ENCODE measurements at places on chromosomes 6 and 20. TPM values are rescaled to one million over a fixed set of nuclear protein-coding genes. Genes with fewer than 3 reads are reported as not detected.
A peak's percentile ranks its signal among the peaks of the same experiment; 100 is the strongest.

DNA sequence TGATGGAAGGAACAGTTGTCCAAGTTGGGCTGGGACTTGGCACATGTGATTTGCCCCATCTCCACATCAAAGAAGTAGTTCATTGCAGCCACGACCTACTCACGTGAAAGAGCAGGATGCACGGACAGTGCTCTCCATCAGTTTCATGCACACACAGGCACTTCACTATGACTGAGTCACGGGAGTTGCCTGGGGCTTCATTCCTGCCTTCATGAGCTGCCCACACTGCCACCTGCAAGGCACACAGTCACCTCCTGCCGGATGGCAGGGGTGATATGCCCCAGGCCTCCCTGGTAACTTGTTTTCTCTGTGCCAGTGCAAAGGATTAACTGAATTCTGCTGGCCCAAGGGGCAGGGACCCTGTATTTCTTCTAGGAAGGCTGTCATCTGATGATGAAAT is 22.8 kb downstream of the CST5 start:
- no peaks in the 10 kb centered on the region for H3K27me3 ChIP-seq
- no peak overlapping the region for H3K4me3 ChIP-seq
- H3K36me3 ChIP-seq, result no peaks in the 10 kb centered on the region
- H3K4me1 ChIP-seq, result no peaks in the 10 kb centered on the region

GRCh38 chr6:98352348-98352747 is 482.0 kb upstream of the POU3F2 start:
- H3K27me3 ChIP-seq, result no peaks in the 10 kb centered on the region
- no peak overlapping the region for H3K4me3 ChIP-seq
- no peaks in the 10 kb centered on the region for H3K36me3 ChIP-seq
- no peaks in the 10 kb centered on the region for H3K4me1 ChIP-seq
- DNase-seq, result no peak

DNA sequence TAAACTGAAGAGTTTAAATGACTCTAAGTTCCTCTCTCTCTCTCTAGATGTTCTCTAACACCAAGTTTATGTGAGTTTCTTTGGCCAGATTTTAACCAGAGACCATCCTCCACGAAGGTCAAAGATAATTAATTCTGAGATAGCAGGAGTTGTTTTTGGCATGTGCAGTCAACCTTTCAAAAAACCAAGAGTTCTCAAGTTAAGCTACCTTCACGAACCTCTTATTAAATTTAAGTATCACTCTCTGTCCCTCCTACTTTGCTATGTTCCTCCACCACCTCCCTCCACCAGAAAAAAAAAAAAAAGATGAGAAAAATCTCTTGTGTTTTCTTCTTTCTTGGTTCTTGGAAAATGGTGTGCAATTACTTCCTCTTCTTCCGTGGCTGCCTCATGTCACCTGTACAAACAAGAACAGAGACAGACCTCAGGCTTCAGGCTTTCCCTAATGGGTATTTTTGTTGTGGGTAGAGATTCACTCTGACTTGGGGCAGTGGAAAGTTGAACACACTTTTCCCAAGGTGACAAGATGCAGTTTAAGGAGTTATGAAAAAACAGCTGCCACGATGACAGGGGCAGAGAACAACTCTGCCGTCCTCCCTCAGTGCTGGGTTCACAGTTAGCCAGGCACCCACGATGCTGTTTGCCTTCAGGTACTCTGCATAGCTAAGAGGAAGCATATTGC is 64.3 kb downstream of the ADTRP start:
- no peaks in the 10 kb centered on the region for H3K27me3 ChIP-seq
- H3K4me3 ChIP-seq, result no peak overlapping the region
- H3K36me3 ChIP-seq, result no peaks in the 10 kb centered on the region

DNA sequence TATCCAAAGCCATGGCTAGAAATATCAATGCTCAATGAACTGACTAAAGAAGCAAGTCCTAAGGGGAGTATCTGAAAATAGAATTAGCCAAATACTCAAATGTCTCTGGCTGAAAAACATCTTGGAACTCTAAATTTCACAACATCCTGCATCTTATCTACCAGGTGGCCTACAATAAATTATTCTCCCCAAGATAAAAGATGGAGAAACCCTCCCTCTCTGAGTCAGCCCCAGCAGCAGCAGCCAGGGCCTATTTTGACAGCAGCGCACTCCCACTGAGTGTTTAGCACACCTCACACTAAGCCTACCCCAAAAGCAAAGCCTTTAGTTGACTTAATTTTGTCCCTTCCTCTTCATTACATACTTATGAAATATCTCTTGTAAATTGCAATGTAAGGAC is 5.9 kb downstream of the CALHM6 start:
- H3K27ac ChIP-seq, result no peak overlapping the region
- H3K4me1 ChIP-seq, result peaks cover 7% of the 10 kb centered on the region
- no peak for DNase-seq
- no peak overlapping the region for H3K4me3 ChIP-seq
- H3K36me3 ChIP-seq, result no peaks in the 10 kb centered on the region
- H3K27me3 ChIP-seq, result no peaks in the 10 kb centered on the region

GRCh38 chr6:28867086-28867409 is 56.7 kb downstream of the TRIM27 start:
- no peaks in the 10 kb centered on the region for H3K27me3 ChIP-seq
- H3K4me1 ChIP-seq, result no peaks in the 10 kb centered on the region
- H3K4me3 ChIP-seq, result peak overlapping the region; percentile 72
- peak overlapping the region; percentile 82 for H3K27ac ChIP-seq
- no peaks in the 10 kb centered on the region for H3K36me3 ChIP-seq

DNA sequence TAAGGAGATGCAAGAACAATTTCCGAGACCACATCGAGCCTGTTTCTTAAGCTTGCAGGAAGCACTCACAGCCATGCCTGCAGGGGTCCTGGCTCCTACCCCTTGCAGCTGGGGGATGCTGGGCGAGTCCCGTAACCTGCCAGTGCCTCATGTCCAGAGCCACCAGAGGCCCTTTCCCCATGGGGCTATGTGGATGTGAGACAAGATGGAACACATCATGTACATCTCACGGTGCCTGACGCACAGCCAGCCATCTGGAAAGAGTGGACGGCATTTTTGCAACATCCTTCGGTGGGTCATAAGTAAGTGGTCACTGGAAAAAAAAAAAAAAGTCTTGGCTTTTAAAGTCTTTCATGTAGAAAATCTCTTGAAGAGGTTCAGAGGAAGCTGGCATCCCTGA is 72.8 kb downstream of the CDH4 start:
- no peak overlapping the region for H3K4me3 ChIP-seq
- no peak overlapping the region for H3K27ac ChIP-seq
- no peaks in the 10 kb centered on the region for H3K4me1 ChIP-seq
- no peak for DNase-seq

GRCh38 chr20:48682529-48683363 is 145.1 kb downstream of the PREX1 start:
- no peak overlapping the region for H3K4me3 ChIP-seq
- no peaks in the 10 kb centered on the region for H3K4me1 ChIP-seq
- H3K36me3 ChIP-seq, result peaks cover 5% of the 10 kb centered on the region
- peak overlapping the region; percentile 54 for H3K27ac ChIP-seq

GRCh38 chr6:39223061-39223460 is 6.2 kb downstream of the KCNK5 start:
- no peak overlapping the region for H3K4me3 ChIP-seq
- H3K27ac ChIP-seq, result no peak overlapping the region
- H3K27me3 ChIP-seq, result peaks cover under 1% of the 10 kb centered on the region
- H3K36me3 ChIP-seq, result no peaks in the 10 kb centered on the region

GRCh38 chr6:66995669-66996068 is 1288.6 kb upstream of the EYS start:
- no peak for DNase-seq
- H3K27ac ChIP-seq, result no peak overlapping the region
- H3K4me1 ChIP-seq, result no peaks in the 10 kb centered on the region

- H3K27ac ChIP-seq, result no peak overlapping the region
- H3K36me3 ChIP-seq, result no peaks in the 10 kb centered on the region
- no peak overlapping the region for H3K4me3 ChIP-seq
- DNase-seq, result no peak
Measured at GRCh38 chr6:147674794-147675193, 166.3 kb downstream of the SAMD5 start.

- no peaks in the 10 kb centered on the region for H3K4me1 ChIP-seq
- H3K27ac ChIP-seq, result no peak overlapping the region
- no peak overlapping the region for H3K4me3 ChIP-seq
Measured at GRCh38 chr6:146670161-146670560, 71.4 kb downstream of the ADGB start.

DNA sequence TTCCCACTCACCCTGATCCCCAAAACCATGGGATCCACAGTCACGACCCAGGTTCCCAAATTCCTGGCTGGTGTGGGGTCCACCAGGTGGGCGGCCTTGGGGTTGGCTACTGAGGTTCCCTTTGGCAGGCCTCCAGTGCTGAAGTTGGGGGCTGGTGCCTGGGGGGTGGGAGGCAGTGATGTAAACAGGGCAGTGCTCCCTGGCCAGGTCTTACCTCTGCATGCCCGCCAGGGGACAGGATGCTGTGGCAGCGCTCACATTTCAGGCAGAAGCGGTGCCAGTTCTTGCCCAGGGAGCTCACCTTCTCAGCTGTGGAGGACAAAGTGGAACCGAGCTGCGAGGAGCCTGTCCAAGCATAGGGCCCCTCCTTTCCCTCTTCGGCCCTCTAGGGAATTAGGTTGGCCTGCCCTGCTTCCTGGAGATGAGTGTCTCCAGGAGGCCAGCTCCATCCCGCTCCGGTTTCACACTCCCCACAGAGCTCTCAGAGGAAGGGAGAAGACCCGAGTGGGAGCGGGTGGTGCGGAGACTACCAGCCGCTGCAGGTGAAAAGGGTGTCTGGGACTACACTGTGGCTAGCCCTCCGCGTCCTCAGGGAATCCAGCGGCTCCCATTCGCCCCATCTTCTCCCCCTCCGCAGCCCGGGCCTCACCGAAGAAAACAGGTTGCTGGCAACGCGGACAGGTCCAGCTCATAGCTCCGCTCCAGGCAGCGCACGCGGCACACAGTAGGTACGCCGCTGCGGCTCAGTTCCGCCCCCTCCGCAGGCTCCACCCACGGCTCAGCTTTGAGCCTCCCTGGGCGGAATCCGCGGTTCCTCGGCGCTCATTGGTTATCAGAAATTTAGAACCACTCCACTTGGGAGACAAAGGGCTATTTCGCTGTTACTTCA is at the start of gene CRIP3:
CRIP3 (minus strand) TSS at position 726 of the 889 bp plus-strand sequence; CDS start at position 692, 34 bp downstream.
- H3K4me1 ChIP-seq, result peaks cover 12% of the 10 kb centered on the region
- no peak for DNase-seq

- H3K4me3 ChIP-seq, result no peak within 1 kb of the TSS
- no peak within 1 kb of the TSS for H3K27ac ChIP-seq
- no peaks in the 10 kb centered on the region for H3K36me3 ChIP-seq
- H3K27me3 ChIP-seq, result no peaks in the 10 kb centered on the region
- no peaks in the 10 kb centered on the region for H3K4me1 ChIP-seq
- no peak for DNase-seq
Measured at GRCh38 chr6:29301316-29301715, at the start of gene OR14J1. Gene OR14J1 (plus strand): TSS chr6:29301701. CDS start chr6:29306690, 4,989 bp downstream.

GRCh38 chr20:37144856-37145404 is 34.2 kb upstream of the RPN2 start:
- H3K4me3 ChIP-seq, result no peak overlapping the region
- no peaks in the 10 kb centered on the region for H3K27me3 ChIP-seq
- H3K36me3 ChIP-seq, result no peaks in the 10 kb centered on the region
- DNase-seq, result no peak

GRCh38 chr6:110662490-110663211 is 152.6 kb downstream of the CDK19 start:
- H3K27me3 ChIP-seq, result no peaks in the 10 kb centered on the region
- H3K27ac ChIP-seq, result no peak overlapping the region
- no peak for DNase-seq

GRCh38 chr6:139029470-139030227 is 1.1 kb downstream of the ABRACL start:
- H3K27me3 ChIP-seq, result no peaks in the 10 kb centered on the region
- H3K4me1 ChIP-seq, result peaks cover 17% of the 10 kb centered on the region
- H3K4me3 ChIP-seq, result peak overlapping the region; percentile 96
- peak; percentile 69 for DNase-seq
- peak overlapping the region; percentile 85 for H3K27ac ChIP-seq

DNA sequence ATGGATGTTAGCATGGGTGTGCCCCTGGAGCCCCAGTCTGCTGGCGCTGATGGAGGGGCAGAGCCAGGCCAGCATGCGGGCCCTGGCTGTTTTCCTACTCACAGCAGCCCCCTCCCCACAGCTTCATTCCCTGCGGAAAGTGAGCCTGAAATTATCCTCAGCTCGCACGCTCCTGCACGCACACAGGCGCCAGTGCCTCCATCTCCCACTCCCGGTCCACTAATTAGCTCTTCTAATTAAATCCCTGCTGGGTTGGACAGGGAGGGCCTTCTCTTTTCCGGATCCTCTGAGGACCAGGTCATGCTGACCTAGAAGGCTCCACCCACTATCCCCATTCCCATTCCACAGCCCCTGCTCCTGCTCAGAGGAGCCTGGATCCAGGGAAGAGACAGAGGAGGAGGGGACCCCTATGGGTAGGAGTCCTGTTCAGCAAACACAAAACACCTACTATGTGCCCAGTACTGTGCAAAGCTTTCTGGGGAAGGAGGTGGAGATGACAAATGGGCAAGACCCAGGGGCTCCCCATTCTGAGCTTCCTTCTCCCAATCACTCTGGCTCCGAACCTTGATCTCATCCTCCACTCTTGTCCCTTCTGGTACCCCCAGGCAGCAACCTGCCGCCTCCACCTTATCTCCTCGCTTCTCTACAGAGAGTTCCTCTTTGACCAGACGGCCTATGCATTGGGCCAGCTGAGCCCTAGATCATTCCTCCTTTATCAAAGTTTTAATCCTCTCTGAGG is 70.2 kb upstream of the CCDC167 start:
- no peaks in the 10 kb centered on the region for H3K4me1 ChIP-seq
- H3K36me3 ChIP-seq, result no peaks in the 10 kb centered on the region
- no peaks in the 10 kb centered on the region for H3K27me3 ChIP-seq
- H3K4me3 ChIP-seq, result no peak overlapping the region
- no peak for DNase-seq

- no peak for DNase-seq
- H3K27ac ChIP-seq, result no peak overlapping the region
- no peaks in the 10 kb centered on the region for H3K4me1 ChIP-seq
- H3K36me3 ChIP-seq, result no peaks in the 10 kb centered on the region
Measured at GRCh38 chr20:63337786-63338420, 23.2 kb downstream of the CHRNA4 start.

SYCP2 gene
- 0.56 TPM for total RNA-seq

COL12A1 gene
- 28.6 TPM for total RNA-seq

GSTA3 gene
- not detected for total RNA-seq

AURKA gene
- total RNA-seq, result 7.6 TPM

COL9A1 gene
- total RNA-seq, result 18.7 TPM

TLDC2 gene
- not detected for total RNA-seq

PPIL1 gene
- total RNA-seq, result 41.1 TPM

RIPPLY2 gene
- not detected for total RNA-seq

BPIFB4 gene
- not detected for total RNA-seq

GPLD1 gene
- total RNA-seq, result 0.71 TPM

SLC22A1 gene
- total RNA-seq, result not detected

OVOL2 gene
- total RNA-seq, result not detected

Data from right atrium auricular region (tissue), 2 donors.